Ammon's horn (tissue), 1 donor: ENCODE measurements at places on chromosomes 16 and 17.

GRCh38 chr17:58756246-58757161 is 850 bp downstream of the PPM1E start:
- peak; percentile 22 for DNase-seq

DNA sequence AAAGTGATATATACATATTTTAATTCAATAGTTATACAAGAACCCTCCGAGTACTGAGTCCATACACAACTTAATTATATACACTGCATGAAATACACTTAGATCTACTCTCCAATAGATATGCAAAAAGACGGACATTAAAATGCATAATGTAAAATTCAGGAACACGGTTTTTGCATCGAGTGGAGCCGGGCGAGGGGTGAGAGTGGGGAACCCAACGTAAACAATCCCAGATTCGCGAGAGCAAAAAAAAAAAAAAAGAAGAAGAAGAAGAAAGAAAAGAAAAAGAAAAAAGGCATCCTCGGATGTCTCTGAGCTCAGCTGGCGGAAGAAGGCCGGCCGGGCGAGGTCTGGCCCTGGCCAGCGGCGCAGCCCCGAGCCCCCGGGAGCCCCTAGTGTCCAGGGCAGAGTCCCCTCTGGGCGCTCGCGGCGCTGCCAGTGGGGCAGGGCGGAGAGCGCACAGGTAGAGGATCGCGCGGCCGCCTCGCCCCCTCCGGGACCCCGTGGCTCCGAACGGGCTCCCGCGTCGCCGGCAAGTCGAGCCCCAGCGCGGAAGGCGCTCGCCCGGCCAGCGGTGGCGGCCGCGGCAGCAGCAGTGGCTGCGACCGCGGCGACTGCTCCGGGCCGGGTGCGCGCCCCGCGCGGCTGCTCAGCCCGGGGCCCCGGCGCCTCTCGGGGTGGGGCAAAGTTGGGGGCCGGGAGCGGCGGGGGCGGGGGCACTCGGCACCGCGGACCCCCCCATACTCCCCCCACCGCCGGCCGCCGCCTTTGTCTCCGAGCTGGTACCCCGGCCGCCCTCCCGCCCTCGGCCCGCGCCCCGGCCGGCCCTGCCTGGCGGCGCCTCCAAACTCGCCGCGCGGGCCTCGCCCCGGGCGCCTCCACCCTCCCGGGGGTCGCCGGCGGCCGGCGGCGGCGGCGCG is 9.6 kb upstream of the ZFHX3 start:
- no peak for DNase-seq

DNA sequence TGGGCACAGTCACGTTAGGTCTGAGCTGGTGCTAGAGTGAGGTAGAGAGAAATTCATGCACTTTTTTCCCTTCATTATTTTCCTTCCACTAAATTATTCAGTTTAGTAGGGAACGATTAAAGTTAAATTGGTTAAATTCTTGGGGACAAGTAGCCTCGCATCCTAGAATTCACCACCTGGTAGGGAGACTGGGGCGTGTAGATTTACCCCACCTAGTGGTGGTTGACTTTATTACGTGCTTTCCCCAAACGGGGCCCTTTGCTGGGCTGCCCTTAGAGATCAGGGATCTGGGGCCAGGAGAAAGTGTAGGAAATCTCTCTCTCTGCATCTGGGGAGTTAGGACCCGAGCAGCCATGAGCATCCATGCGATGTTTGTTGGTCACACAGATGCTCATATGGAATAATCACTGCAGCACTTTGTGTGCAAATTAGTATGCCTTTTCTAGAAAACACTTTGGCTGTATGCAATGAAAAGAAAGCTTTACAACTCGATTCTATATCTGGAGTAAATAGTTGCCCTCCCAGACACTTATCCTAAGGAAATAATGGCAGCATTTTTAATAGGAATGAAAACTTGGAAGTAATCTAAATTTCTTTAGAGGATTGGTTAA is 107.0 kb downstream of the PLCG2 start:
- no peak for DNase-seq

- no peak for DNase-seq
Observed at GRCh38 chr16:47096297-47096696, 47.4 kb downstream of the NETO2 start.

DNA sequence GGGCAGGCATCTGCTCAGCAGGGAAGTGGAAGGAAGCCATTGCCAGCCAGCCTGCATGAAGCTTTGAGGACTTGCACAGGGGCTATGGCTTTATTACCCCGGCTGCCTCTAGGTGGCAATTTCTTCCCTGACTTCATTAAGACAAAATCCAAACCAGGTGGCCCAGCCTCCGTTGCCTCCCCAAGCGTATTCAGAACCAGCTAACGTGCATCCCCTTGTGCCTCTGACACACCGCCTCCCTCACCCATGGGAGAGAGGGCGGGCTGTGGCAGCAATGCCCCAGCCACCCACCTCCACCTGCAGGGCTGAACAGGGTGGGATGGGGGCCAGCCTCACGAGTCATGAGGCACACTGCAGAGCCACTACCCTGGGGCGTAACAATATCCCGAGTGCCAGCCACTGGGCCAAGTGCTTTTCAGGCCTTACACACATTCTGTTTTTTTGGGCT is 6.8 kb downstream of the KIFC3 start:
- peak; percentile 66 for DNase-seq

GRCh38 chr16:85990861-85991301 is 91.9 kb downstream of the IRF8 start:
- no peak for DNase-seq

- no peak for DNase-seq
Observed at GRCh38 chr16:17777408-17777863, 306.7 kb upstream of the XYLT1 start.

- no peak for DNase-seq
Observed at GRCh38 chr17:16922386-16923096, 49.4 kb downstream of the TNFRSF13B start.

DNA sequence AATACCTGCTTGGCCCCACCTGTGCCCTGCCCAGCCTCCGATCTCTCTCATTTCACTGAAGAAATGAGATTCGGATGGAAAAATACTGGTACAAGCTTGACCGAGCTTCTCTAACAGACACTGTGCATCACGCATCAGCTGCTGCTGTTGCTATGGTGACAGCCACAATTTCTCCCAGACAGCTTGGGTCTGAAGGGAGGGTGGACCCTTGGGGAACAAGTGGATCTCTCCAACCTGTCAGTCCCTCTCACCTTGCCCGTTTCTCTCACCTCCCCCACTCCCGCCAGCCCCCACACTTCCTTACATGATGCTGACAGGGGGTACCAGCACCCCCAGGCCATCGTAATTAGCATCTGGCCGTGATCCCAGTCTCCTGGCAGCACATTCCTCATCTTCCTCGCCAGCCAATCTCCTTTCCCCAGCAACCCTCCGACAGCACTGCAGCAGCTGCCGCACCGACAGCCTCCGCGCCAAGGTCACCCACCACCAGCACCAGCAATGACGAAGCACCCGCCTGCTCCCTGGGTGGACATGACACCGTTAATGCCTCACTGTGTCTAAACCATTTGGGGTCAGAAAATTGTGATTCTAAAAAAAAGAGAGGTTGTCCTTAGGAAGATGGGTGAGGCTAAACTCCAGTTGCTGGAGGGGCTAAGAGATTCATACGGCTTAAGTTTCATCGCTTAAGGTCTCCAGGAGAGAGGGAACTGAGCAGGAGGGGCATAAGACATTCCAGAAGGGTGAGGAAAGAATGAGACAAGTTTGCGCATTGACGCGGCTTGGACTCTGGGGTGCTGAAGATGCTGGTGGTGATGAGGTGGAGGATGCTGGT is 58.6 kb upstream of the TNRC6A start:
- DNase-seq = peak; percentile 93

- DNase-seq = no peak
Observed at GRCh38 chr16:77825196-77825595, 36.8 kb downstream of the VAT1L start.

GRCh38 chr17:37054894-37055293 is 106.1 kb downstream of the AATF start:
- no peak for DNase-seq

DNA sequence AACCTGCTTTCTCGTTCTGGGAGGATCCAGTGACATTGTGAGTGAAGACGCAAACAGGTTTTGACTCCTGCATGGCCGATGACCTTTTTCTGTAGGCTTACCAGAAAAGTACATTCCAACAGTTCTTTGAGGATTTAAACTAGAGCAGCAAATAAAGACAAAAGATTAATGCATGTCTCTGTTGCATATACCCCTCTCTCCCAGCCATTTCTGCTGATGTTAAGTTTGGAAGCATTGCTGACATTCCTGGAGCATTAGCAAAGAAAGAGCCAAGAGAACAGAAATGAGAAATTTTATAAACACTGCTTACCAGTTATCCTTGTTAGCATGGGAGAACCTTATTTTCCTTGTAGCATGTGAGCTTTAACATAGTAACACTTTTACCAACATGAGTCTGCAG is 49.3 kb downstream of the SIAH1 start:
- no peak for DNase-seq

GRCh38 chr17:72125226-72125651 is 4.4 kb downstream of the SOX9 start:
- peak; percentile 43 for DNase-seq

DNA sequence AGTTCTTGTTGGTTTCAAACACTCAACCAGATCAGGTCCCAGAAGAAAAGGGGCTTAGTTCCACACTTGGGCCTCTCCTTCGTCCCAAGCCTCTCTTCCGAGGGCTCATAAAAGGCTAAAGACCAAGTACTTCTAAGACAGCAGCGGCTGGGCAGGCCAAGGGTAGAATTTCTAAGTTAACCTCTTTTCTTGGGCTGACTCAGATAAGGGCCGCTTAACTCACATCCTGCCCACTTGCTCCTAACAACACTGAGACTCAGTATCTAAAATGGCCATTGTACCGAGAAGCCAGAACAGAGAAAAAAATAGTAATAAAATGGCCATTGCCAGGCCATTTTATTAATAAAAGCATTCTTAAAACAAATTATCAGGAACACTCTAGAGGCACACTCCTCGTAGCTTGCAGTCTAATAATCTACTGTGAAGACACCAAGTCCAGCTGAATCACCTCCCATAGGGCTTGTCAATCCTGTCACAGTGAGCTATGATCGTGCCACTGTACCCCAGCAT is 42.1 kb downstream of the RANBP10 start:
- no peak for DNase-seq

DNA sequence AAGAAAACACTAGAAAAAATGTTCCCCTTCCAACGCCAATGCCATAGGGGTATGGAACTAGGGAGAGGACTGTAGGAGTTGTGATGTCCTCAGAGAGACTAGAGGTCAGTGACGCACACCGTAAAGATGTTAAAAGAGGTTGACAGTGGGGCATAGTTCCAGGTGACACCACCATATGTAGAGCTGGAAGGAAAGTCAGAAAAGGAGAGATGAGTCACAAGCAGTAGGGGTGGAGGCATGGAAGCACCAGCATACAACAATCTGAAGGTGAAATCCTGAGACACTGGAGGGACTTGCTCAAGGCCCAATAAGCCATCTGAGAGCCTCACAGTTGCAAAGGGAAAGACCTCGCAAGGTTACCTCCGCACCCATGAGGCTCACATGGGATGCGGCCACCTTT is 76.0 kb downstream of the ZNF18 start:
- DNase-seq = no peak

DNA sequence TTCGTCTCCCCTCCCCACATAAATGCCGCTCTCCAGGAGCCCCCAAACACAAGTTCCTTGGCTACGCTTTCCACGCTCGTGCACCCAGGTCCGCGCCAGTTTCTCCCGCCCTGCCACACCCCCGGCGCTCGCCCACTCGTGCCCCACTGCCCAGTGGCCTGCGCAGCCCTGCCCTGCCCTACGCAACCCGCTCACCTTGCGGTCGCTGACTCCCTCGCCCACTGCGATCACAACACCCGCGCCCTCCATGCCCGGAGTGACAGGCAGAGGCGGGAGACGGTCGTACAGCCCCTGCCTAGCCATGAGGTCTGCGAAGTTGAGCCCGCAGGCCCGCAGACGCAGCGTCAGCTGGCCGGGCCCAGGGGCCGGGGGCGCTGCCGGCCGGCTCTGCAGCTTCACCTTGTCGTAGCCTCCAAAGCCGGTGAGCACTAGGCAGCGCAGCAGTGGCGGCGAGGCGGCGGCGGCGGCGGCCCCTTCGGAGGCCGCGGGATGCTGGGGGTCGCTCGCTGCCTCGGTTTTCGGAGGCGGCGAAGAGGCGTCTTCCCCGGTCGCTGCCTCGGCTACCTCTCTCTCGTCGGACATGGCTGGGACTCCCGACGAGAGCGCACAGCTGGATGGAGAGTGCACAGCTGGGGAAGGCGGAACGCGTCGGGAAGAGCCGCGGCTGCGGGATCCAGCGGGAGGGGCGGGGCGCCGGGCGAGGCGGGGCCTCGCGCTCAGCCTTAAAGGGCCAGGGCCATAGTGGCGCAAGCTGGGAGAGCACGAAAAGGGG is at the start of gene VAT1:
Gene VAT1 (minus strand): TSS at position 645 of the 772 bp plus-strand sequence. CDS start 63 bp downstream, at position 582.
- peak; percentile 81 for DNase-seq

DNA sequence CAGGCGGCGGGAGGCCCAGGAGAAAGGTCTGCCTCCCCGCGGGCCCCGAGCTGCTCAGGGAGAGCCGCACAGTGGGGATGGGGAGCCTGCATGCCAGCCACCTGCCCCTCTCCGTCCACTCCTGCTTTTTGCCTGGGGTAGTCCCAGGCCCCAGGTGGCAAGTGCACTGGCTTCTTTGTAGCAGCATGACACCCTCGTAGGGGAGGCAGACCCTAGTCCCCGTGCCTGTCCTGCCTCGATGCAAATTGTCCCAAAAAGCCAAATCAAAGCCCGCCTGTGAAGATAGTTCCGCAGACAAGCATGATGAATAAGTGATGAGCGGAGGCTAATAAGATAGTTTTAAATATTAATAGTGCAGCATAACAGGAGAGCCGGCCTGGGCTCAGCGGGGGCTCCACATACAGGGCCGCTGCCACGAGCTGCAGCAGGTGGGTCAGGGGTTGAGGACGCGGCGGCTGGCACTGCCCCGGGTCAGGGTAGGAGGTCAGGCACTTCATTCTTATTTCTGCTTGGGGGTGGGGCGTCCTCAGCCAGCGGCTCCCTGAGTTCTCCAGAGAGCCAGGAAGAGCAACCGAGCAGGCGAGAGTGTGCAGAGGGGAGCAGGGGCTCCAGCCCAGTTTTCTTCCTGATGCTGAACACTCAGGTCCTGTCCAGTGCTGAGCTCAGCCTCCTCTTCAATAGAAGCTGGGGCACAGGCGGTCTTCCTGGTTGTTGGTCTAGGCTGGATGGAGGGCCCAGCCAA is 26.8 kb downstream of the GINS2 start:
- no peak for DNase-seq

DNA sequence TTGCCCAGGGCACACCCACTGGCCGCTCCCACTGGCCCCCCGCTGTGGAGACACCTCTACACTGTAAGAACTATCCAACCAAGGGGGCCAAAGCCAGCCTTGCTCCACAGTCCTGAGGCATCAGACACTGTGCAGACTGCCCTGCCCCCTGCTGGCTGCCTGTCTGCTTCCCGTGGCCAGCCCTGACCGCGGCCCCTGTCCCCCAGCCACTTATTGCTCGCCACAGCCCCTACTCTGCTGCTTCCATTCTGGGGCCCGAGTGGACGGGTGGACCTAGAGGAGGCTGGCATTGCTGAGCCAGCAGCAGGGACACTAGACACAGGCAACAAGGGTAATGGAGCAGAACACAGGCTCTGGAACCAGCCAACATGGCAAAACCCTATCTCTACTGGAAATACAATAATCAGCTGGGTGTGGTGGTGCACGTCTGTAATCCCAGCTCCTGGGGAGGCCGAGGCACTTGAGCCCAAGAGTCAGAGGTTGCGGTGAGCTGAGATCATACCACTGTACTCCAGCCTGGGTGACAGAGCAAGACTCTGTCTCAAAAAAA is 19.7 kb upstream of the LRRC37A3 start:
- peak; percentile 48 for DNase-seq
